Glomerular endothelial cell (primary cell): ENCODE measurements at places on chromosomes 4 and X. TPM values are rescaled to one million over a fixed set of nuclear protein-coding genes. Genes with fewer than 3 reads are reported as not detected.

- no peak for DNase-seq
Observed at GRCh38 chr4:3469386-3470243, 6.5 kb downstream of the DOK7 start.

The C1GALT1C1 gene
- total RNA-seq: 42.0 and 60.4 TPM in 2 replicates

The ZNF630 gene
- 2.0 TPM in 2 replicates for total RNA-seq

The GATA1 gene
- total RNA-seq: not detected in 2 replicates

DNA sequence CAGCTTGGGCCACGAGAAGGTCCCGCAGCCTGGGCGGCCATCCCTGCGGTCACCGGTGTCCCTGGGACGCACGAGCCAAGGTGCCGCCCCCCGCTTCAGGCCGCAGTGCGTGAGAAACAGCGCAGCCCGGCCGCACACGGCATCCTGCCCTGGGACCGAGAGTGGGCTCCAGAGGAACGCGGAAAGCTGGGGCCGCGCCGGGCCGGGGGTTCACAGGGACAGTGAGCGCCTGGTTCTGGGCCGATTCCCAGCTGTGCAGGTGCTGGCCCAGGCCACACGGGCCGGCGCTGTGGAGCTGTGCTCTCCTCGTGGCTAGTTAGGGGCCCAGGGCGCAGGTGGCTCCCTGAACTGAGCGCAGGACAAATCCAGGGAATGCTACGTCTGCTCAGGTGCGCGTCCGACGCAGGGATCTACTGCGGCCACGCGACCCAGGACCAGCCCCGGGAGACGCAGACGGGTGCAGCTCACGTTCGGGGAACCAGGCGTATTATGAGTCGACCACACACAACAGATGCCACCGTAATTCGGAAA lies 25.8 kb upstream of the GTPBP6 start:
- DNase-seq: no peak

GRCh38 chr4:126247409-126247808 lies 932.7 kb downstream of the FAT4 start:
- DNase-seq: no peak

The NDUFA1 gene
- total RNA-seq: 64.1 and 69.8 TPM in 2 replicates

- DNase-seq: no peak
Observed at GRCh38 chr4:182885738-182886077, 31.5 kb downstream of the DCTD start.

The TMEM31 gene
- not detected in 2 replicates for total RNA-seq

GRCh38 chr4:109191216-109191615 lies 111.2 kb downstream of the COL25A1 start:
- DNase-seq: no peak

DNA sequence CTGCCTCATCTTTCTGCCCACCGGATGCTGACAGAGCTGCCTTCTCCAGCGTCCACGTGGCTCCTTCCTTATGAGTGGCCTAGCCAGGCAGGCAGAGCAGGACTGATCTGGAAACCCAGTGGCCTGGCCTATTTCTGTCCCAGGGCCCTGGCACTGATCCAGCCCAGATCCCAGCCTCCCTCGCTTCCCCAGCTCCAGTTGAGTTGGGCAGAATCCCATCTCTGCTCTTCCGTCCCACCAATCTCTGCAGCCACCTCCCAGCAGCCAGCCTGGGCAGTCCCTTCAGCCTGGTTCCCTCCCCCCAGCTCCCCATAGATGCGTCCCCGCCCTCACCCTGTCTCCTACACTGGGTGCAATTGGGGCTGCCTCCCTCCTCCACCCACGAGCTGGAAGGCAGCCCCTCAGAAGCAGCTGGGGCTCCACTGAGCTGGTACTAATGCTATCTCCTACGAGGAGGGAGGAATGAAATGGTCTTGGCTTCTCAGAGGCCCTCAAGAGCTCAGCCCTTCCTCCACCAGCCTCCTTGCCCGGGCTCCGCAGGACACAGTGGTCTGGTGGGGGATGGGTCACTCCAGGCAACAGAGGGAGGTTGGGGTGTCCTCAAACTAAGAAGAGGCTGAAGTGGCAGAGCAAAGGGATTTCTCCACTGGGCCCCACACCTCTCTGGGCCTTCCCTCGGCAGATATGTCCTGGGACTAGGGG lies 94.2 kb downstream of the PJA1 start:
- DNase-seq: no peak

DNA sequence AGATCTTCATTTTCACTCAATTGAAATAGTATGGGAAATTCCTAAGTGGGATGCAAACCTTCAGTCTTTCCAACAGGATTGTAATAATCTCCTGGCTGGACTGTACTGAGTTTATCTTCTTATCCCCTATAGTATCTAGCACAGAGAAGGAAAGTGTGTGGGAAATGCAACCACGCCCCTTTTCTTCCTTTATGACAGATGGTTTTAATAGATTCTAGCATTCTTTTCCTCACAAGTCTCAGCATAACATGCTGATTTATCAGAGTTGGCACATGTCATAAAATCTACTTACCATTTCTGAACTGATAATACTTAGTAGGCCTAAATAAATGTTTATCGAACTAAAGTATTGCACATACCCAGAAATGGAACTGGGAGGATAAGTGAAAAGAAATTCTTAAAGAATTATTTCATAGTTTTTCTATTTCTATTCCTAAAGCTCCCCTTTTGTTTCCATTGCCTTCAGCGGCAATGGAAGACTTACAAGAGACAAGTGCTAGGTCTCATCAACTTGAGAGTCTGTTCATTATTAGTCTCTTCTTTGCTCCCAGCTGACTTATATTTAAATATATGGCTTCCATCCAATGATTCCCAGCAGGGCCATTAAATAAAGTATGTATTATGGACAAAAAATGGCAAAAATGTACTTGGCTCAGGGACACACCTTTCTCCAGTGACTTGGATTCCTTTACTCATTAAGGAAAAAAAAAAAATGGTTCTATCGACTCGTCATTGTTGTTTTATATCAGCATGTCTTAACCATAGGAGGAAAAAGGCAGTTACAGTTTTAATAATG lies 484.5 kb downstream of the IL1RAPL1 start:
- DNase-seq: no peak

DNA sequence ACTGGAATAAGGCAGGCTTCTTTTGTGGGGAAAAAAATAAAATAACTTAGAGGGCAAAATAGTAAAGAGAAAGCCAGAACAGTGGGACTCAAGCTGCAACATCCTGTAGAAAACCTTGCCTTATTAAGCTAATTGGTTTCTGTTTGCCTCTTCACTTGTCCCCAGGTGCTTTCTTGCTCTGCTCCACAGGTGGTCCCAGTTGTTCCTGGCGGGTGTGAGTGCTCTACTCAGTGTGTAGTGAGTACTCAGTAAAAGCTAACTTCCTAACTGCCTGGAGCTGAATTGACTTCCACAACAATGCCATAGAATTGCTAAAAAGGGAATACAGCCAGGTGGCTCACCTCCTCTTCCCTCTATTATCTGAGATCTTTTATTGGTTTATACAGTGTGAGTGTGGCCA lies 930.2 kb downstream of the C4orf33 start:
- DNase-seq: no peak

DNA sequence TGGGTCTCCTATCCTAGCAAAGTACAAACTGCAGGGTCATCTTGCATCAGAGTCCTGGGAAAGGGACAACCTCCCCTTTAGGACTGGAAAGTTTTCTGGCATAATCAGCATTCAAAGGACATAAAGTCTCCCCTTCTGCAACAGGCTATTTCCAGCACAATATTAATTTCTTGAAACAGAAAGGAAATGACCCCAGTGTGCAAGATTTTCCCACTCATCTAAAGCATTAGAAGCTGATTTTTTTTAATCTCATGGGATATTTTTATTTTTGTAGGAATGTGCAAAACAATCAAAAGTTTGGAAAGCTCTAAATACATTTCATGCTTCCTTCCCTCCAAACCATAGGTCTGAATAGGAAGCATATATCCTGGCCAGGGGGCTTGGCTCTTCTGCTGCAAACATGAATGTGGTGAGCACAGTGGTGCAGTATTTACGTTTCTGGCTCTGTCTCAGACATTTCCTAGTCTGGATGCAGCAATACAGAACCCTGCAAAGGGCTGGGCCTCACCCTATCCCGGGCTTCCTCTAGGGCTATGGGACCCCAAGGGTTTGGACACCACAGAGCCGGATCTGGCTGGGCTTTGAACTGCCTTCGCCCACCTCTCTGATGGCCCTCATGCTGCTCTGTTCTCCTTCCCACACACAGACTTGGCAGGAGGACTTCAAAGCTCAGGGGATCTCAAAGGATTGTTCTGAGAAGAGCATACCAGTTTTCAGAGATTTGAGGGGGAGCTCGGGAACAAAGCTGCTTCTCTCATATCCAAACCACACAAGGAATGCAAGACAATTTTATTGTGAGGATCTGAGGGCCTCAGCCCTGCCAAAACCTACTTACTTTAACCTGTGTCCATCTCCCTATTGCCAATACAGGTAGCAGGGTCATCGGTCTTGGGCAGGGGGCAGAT lies 64.9 kb downstream of the POLR2B start:
- no peak for DNase-seq

- DNase-seq: no peak
Observed at GRCh38 chr4:94446386-94446785, 5.4 kb upstream of the PDLIM5 start.

The MAGEA12 gene
- not detected in 2 replicates for total RNA-seq

The PAGE1 gene
- total RNA-seq: not detected in 2 replicates

DNA sequence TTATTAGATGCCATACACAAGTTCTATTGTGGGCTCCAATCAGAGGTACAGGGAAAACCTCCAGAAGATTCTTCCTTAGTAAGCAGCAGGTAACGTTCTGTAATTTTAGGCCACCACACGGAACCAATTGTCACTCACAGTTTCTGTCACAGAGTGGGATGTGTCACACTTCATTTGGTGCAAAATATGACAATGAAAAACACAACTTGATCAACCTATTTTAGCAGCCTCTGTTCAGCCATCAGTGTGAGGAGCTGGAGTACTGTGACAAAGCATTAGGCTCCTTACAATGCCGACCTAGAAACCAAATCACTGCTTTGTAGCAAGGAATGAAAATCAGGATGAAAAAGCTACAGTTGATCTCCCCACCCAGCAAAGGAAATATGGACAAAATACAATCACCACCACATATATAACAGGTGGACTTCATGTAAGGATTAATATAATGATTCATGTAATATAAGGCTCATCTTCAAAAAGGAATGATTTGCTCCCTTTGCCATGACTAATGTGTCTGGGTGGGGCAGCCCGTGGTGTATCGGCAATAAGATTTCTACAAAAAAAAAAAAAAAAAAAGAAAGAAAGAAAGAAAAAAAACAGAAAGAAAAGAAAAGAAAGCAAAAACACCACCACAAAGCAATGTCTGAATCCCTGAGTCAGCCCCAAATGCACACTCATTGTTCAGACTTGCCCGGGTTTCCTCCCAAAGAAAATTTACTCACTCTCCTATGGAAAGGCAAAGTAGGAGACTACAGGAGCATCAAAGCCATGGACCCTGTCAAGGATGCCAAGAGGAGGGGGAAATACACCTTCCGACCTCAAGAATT lies 36.0 kb downstream of the SLC9A7 start:
- no peak for DNase-seq
